HCEC 1CT (cell line): ENCODE measurements at places on chromosomes 4 and X.

- no peak for DNase-seq
Observed at GRCh38 chr4:4388311-4388790, 1.4 kb downstream of the NSG1 start.

DNA sequence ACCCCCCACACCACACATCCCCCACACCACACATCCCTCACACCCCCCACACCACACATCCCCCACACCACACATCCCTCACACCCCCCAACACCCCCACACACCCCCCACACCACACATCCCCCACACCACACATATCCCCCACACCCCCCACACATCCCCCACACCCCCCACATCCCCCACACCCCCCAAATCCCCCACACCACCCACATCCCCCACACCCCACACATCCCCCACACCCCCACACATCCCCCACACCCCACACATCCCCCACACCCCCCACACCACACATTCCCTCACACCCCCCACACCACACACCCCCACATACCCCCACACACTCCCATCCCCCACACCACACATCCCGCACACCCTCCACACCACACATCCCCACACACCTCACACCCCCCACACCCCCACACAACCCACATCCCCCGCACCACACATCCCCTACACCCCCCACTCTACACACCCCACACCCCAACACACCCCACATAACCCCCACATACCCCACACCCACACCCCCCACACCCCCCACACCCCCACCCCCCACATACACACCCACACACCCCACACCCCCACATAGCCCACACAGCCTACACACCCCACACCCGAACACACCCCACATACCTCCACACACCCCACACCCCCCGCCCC is 172.9 kb downstream of the DCLK2 start:
- no peak for DNase-seq

DNA sequence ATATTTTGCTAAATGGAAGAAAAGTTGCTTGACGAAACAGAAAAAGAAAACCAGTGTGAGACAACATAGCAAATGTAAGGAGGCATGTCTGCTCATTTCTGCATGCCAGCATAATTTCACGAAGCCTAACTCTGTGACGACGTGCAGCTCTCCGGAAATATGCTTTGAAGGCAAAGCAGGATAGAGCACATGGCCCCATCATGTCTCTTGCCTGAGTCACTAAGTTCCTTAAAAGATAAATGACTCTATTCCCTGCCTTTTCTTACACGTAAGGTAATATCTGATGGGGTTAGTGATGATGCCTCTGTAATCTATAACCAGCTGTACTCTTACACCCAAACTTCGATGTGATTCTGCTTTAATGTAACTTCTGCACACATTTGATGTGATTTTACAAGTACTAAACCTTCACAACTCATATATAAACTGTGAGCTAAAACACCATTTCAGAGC is 64.5 kb downstream of the ANXA3 start:
- no peak for DNase-seq

GRCh38 chrX:29066516-29066915 is 479.3 kb downstream of the IL1RAPL1 start:
- DNase-seq = no peak

DNA sequence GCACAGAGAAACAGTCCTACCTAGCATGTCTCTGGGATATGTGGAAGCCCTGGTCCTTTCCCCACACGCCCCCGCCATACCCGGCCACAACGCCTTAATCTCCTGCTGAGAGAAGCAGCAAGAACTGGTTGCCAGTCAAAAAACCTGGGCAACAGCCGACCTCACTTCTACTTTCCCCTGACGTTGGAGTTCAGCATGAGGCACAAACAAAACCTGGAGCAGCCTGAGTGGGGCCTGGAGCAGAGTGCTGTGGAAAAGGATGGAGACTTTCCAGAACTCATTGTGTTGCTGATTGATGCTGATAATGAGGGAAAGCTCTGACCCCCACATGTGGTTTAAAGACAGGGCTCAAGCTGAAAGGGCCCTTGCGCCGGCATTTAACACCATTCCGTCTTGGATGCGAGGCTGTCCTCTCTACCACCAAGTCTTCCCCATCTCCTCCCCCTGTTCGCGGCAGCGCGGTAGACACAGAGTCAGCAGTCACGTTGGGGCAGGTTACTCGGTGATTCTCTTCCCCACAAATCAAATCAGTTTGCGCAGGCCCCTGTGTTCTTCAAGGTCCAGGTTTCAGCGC is 666 bp downstream of the CCDC158 start:
- no peak for DNase-seq

DNA sequence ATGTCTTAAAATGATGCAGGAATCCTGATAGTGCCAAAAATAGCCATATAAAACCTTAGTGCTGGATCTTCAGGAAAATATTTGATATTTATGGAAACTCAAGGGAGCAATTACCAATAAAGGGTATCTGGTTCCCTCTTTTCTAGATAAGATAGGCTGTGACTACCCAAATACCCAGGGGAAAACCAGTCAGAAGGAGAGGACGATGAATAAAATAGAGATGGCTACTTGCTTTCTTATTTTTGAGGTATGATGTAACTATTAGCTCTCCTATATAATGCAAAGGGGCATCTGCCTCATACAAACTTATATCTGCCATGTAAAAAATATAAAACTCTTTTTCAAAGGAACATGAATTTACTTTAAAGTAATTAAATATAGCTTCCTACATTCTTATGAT is 23.4 kb upstream of the COX18 start:
- DNase-seq = no peak

DNA sequence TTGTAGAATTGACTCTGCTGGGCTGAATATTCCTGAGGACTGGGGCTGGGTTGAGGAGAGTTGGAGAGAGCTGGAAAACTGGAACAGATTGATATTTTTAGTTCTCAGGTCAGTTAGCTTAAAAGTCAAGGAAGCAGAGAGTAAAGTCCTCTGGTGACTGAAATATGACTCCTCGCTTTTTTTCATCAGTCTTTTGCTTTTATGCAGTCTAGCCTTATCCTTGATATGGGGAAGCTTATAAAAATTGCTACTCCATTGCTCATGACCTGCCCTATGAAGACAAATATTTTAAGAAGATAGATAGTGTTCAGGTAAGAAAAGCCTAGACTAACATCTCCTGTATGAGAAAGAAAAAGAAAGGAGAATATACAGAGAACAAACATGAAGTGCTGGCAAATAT is 152.7 kb downstream of the C4orf33 start:
- no peak for DNase-seq

DNA sequence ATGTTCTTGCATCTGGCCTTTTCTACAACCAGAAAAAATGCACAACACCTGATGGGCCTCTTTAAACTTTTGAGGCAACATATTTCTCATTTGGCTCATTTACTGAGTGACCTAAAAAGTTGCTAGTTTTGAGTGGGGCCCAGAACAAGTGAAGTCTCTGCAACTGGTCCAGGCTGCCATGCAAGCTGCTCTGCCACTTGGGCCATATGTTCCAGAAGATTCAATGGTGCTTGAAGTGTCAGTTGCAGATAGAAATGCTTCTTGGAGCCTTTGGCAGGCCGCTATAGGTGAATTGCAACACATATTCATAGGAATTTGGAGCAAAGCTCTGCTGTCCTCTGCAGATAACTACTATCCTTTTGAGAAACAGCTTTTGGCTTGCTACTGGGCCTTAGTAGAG is 66.4 kb upstream of the RLIM start:
- no peak for DNase-seq

GRCh38 chr4:10495651-10496050 is 38.4 kb upstream of the ZNF518B start:
- DNase-seq = no peak

DNA sequence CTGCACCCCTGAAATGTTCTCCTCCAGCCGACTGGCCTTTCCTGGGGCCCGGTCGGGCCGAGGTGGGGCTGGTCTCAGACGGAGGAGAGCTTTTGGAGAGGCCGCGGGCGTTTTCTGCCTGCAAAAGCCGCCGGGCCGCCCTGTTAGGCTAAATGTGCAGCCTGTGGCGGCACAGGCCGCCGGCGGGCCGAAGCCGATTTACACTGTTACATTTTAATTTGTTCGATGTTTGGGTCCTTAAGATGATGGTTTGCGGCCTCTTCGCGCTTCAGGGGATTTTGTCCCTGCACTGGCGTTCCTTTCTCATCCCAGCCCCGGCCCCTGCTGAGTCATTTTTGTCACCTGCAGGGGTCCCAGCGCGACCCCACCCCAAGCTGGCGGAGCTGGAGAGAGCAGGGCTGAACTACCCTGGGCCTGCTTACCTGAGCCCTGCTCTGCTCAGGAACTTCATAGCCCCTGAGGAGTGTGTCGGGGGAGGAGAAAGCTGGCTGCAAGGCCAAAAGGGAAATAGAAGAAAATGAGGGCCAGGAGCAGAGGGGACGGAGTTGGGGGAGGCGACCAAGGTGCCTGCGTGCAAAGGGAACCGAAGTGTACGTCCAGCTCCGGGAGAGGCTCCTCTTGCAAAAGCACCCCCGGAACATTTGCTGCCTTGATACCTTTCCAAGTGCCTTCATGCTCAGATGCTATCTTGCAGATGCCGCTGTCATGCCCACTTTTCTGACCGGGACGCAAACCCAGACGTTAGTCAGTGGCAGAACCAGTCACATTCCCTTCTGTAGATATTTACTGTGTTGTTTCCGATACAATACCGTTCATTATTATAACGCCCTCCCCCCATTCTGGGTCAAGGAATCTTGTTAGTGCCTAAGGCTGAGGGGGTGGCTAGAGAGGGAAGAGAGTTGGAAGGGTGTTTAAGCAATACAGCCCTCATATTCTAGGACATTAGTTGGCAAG is 977 bp upstream of the RBBP7 start:
- DNase-seq = no peak

- no peak for DNase-seq
Observed at GRCh38 chrX:13239272-13239671, 80.6 kb downstream of the ATXN3L start.

DNA sequence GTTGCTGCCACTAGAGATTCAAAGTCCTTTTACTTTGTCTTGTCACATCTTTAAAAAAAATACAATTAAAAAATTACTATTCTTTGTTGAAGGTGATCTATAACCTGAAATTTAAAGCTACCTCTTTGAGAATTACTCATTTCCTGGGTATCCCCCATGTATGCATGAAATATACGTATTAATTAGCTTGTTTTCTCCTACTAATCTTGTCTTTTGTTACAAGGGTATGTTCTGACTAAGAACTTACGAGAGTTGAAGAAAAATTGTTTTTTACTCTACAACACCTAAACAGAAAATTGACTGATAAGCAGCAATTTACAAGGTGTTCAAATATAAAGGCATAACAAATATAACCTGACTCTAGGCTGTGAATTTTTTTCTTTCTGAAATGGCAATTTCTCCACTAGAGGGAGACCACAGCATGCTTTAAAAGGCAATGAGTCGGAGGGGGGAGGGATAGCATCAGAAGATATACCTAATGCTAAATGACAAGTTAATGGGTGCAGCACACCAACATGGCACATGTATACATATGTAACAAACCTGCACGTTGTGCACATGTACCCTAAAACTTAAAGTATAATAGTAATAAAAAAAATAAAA is 249.6 kb downstream of the OPHN1 start:
- DNase-seq = peak; percentile 29

DNA sequence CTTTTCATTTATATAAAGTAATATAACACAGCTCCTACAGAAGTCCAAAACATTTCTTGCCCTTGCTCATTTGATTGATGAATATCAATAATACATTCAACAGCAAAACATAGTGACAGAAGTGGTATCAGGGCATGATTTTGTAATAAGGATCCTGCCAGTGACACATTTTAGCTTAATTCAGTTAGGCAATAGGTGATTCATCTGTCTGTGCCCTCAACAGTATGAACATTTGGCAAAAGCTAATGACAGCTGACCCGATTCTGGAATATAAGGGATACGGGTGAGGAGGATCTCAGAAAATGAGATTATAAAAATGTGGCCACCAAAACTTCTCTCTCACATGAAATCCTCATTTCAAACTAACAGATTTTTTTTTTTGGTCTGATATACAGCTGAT is 294.0 kb downstream of the CAMK2D start:
- DNase-seq = peak; percentile 68
